ENCODE measurements at places on chromosomes 5 and 9.
A peak's percentile ranks its signal among the peaks of the same experiment; 100 is the strongest.

GRCh38 chr5:67636091-67636490, 439.5 kb upstream of the CD180 start:
- peak; percentile 85 for DNase-seq

DNA sequence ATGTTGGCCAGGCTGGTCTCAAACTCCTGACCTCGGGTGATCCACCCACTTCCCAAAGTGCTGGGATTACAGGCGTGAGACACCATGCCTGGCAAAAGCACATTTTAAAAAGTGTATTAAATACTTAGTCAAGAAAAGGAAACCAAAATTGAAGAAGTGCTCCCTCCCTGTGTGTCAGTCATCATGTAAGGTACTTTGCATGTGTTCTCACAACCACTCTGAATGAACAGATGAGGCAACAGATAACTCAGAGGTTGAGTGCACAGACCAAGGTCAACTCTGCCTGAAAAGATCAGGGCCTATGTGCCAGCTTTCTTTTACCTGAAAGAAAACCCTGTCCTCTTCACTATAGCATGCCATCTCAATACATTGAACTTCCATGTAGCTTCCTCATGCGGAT, 289.7 kb downstream of the MRPS30 start:
- DNase-seq = no peak

GRCh38 chr9:124894035-124894740, 32.3 kb downstream of the ARPC5L start:
- no peak for DNase-seq

DNA sequence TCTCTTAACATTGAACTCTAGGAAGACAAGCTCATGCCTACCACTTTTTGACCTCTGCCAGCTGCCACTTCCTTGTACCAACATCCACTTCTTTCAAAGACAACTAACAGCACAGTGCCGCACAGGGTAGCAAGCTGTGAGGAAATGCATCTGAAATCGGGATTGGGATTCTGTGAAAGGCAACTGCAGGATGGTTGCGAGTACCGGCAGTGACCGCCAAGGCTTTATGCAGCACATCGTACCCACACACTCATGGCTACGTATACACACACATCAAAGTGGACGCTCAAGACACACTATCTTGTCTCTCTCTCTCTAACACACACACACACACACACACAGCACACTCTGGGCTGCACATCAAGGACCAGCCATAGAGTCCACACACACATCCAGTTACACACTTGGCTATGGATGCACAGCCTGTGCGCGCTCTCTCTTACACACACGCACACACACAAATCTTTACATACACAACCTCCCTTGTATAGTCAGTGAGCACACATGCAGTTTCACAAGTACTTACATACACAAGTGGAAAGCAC, 964 bp downstream of the HTR4 start:
- no peak for DNase-seq

- no peak for DNase-seq
Observed at GRCh38 chr5:134420343-134420742, 8.7 kb upstream of the CDKN2AIPNL start.

DNA sequence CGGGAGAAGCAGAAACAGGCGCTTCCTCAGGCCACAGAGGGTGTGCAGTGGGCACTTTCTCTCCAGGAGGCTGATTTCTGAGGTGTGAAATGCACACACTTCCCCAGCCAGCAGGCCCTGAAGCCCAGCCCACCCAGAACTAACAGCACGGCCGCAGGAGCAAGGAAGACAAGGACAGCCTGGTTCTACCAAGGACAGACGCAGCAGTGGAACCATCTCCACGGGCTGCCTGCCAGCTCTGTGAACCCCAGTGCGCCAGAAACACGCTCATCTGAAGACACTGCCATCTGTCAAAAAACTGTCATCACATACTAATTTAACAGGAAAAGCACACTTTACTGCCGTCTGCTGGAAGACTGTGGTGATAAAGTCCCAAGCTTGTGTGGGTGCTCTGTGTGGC, 40.7 kb downstream of the MAPK9 start:
- no peak for DNase-seq

DNA sequence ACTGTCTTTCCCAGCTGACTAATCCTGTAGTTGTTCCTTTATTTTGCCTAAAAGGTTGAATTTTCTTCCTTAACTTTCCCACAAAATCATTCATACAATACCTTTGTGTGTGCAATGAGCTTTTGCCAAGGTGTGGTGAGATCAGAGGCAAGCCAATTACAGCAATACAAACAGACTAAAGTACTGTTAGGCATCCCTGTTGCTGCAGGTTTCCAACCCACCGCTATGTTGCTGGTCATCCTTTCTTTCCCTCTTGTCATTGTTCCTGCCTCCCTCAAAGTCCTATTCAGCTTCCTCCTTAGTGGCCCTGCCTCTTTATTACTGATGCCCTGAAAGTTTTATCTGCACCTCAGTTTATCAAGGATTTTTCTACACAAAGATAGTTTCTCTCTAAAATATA, 22.1 kb downstream of the ITGA2 start:
- no peak for DNase-seq

GRCh38 chr9:108473209-108474112, 382.3 kb downstream of the ACTL7B start:
- DNase-seq = no peak

GRCh38 chr5:89694026-89694550, 715.5 kb downstream of the CETN3 start:
- DNase-seq = no peak

DNA sequence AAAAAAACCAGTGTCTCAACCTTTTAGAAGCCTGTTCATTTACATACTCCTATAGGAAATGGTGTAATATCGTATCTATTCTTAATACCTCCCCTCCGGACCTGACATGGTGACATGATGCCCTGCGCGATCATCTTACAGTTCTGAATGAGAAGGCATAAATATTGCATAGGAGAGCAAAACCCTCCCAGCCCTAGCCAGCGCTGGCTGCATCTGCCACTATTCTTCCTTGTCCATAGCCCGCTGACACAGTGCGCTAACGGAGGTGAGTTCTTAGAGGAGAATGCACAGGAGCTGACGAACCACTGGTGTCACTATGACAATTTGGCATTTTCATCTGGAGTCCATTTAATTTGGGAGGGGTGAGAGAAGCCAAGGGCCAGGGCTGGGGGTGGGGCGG, 290.1 kb downstream of the EFNA5 start:
- DNase-seq = no peak

DNA sequence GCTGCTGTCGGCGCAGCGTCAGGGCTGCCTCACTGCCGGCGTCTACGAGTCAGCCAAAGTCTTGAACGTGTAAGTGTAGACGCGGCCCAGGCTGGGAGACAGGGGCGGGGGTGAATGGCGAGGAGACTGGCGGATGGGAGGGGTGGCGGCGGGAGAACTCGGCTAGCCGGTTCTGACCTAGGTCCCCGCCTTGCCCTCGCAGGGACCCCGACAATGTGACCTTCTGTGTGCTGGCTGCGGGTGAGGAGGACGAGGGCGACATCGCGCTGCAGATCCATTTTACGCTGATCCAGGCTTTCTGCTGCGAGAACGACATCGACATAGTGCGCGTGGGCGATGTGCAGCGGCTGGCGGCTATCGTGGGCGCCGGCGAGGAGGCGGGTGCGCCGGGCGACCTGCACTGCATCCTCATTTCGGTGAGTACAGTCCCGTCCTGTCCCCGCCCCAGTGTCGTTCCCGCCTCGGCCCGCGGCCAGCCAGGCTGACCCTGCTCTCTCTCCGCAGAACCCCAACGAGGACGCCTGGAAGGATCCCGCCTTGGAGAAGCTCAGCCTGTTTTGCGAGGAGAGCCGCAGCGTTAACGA, 745 bp downstream of the GADD45G start:
- DNase-seq = peak; percentile 77

DNA sequence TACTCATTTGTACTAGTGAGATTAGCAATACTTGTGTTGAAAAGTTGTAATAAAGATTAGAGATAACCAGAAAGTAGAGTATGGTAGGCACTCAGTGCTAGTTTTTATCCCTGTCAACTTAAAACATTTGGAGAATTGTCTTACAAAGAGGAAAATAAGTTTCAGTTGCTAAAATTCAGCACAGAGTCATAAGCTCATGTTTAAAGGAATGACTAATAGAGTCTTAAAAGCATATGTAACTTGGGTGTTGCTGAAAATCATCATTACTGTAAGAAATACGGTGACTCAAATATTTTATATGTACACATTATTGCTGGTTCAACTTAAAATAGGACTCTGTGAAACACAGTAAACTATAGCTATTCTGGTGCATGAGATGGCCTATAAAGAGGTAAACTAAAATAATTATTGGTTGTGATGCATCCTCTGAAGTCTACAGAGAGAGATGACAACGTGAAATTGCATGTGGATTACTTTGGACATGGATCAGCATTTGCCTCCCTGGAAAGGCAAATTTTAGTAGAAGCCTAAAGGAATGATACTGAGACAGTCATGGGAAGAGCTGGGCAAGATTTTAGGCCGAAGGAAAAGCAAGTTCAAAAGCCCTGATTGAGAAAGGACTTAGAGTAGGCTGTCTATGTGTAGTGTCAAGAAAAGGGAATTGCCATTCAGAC, 34.6 kb downstream of the SGCD start:
- DNase-seq = no peak

DNA sequence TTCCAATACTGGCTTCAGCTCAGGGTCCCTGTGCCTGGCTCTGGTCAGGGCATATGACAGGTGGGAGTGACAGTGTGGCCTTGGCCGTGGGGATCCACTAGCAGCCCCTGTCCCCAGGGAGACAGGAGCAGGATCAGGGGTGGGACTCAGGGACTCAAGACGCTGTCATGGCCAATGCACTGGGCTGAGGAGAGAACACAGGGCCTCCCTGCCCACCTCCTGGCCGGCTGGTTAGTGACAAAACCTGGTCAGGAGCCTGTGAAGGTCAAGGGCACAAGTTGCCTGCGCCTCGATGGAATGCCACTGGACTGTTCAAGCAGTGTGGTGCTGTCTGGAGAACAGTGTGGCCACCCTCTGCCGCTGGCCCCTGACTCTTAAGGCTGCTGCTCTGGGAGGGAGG, 86.8 kb downstream of the OLFM1 start:
- DNase-seq = no peak

DNA sequence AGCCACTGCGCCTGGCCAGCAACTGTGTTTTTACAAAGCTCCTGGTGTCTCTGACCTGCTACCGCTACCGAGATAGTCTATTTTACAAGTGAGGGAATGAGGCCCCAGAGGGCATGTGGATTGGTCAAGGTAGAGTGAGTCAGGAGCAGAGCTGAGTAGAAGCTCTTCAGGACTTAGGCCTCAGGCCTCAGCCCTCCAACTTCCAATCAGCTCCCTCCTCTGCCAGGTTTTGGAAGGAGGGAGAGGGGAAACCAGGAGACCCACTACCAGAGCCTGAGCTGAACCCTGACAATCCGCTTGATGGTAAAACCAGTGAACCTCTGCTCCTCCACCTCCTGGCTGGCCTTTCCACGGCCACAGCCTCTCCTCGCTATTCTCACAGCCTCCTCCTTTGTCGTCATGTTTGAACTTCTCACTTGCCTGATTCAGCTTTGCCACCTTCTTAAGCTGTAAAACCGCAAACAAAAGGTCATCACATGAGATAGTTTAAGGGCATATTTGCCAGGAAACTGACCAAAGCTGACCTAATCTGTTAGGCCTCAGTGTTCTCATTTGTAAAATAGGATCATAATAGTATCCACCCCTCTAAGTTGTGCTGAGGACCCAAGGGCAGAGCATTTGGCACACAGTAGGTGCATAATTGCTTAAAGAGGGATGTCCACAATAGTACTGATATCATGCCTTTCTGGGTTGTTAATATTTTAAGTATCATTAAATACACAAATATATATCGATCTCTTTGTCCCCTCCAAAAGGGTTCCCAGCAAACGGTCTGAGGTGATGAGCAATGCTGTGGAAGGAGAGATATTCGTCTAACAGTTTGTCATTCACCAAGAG, 1.7 kb downstream of the TRAF1 start:
- no peak for DNase-seq

- peak; percentile 79 for DNase-seq
Observed at GRCh38 chr9:134294153-134295071, 31.8 kb upstream of the RXRA start.

DNA sequence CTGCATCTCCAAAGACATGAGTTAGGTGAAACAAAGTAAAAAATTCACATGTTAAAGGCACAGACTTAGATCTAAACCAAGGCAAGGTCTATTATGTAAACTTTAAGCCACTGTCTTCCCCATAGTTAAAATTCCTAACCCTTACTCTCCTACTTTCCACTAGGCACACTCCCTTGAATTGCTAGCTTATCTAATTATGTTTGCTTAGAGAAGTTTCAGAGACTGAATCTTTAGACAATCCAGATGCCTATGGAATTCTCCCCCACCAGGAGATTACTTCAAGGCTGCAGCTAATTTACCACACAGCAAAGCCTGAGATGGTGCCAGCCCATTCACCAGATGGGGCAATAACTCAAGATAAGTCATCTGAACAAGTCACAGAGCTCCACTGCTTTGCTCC, 803.1 kb upstream of the COX7C start:
- no peak for DNase-seq

DNA sequence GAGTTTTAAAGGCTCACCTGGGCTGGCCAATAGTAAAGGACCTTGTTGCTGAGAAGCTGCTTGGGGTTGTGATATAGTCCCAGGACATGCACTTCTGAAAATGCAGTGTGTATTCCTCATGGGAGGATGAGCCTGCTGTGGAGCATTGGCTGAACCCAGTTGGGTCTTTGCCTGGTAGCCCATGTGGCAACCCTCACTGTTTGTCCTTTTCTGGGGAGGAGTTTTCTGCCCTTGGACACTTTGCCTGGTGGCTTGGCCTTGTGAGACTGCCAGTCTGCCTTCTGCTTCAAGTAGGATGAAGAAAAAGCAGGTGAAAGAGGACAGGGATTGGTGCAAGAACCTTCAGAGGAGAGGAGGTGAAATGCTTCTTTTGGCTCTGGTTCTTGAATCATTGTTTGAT, 4.0 kb downstream of the TENT4A start:
- DNase-seq = no peak

DNA sequence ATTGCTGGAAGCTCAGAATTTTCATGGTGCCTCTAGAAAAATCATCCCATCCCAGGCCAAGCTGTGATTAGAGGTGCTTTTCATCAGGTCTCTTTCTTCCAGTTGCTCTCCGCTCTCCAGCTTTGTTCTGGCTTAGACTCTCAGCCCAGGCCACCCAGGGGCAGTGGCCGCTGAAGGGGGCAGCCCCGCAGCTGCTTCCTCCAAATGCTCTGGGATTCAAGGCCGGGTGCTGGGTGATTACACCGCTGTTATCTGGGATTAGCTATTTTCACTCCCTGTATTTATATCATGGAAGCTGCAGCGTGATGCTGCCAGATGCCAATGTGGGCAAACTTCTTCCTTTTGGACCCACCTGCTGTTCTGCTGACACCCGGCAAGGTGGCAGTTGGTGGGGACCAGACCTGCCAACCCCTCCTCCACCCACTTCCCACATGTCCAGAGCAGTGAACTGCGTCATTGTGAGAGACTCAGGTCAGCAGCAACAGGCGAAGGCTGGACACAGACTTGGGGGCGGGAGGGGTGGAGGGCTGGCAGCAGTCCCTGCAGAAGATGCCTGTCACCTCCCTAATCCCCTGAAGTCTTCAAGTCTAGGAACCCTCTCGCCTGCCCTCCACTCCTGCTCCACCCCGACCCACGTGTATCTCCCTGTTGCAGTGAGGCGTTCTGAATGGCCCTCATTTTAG, 33.9 kb upstream of the NKX2-5 start:
- peak; percentile 78 for DNase-seq

GRCh38 chr9:135732569-135733257, 30.7 kb downstream of the KCNT1 start:
- DNase-seq = no peak
